Pons (tissue), 1 donor: ENCODE measurements at places on chromosomes 12 and 14.

DNA sequence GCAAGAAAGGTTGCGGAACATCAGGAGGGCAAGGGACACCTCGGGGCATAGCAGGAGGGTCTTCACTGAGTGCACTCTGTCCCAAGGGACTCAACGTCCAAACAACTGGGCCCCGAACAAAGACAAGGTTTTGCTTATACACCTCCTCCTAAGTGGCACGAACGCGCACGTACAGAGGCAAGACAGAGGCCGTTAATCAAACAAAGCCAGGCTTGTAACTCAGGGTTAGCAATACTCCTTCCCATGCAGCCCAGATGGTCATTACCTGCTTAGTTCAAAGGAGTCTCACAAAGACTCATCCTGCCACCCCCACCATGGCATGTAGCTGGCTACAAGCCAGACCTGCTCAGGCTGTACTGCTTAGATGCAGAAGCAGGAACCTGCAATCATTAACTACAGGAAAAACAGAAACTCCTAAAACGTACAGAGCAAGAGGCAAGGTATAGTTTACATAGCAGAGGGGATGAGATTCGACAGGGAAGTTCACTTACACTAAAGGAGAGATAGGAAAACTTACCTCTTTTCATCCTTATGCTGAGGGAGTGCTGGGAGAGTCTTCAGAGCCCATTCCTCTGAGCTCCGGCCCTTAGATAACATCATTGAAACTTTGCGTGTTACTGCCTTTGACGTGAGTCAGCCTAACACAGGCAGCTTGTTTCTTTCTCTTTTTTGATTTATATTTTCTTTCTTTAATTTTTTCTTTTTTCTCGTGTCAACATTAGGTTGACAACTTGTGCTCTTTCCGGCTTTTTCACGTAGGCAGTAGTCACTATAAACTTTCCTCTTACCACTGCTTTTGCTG is 1319.1 kb downstream of the TMEM121 start:
- no peak for DNase-seq

GRCh38 chr14:53338192-53338591 is 185.1 kb upstream of the DDHD1 start:
- no peak for DNase-seq

DNA sequence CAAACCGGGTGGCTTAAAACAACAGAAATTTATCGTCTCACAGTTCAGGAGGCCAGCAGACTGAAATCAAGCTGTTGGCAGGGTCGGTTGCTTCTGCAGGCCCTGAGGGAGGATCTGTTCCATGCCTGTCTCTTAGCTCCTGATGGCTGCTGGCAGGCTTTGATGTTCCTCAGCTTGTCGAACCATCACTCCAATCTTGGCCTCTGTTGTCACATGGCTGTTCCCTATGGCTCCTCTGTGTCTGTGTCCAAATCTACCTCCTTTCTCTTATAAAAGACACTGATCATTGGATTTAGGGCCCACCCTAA is 14.0 kb downstream of the NFATC4 start:
- no peak for DNase-seq

DNA sequence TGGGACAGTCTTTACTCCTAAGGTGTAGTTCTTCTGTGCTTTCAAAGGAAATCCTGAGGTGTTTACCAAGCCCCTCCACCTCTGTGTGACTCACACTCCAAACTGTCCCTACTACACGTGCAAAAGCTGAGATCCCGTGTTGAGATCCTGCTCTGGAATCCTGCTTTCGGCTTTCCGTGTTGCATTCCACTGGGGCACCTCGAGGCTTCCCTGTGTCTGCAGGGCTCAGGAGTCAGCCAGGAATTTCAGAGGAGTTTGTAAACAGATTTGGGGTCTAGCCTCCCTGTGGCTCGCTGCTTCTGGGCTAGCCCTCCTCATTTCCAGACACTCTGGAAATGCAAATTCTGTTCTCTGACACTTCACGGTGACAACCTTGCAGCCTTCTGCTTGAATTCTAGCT is 48.4 kb downstream of the CACNA2D4 start:
- DNase-seq, result no peak

- DNase-seq, result no peak
Measured at GRCh38 chr14:104591506-104592291, 12.1 kb downstream of the C14orf180 start.

GRCh38 chr14:55512421-55512820 is 67.6 kb upstream of the KTN1 start:
- DNase-seq, result no peak

- DNase-seq, result no peak
Measured at GRCh38 chr14:99244941-99245563, 26.9 kb downstream of the BCL11B start.

DNA sequence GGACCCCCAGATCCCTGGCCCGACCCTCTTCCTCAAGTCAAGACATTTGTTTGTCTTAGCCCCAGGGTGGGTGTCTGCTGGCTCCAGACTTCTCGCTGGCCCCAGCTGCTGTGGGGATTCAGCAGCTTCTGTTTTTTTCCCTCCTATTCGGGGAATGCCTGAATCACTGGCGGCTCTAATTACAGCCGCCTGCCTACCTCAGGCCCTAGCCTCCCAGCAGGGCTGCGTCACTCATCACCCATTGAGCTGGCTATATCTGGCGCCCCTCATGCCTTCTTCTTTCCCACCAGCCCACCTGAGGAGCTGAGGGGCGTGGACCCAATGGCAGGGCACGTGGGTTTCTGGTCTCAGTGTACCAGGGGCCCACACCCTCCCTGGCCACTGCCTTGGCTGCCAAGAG is 10.1 kb downstream of the KRT80 start:
- no peak for DNase-seq

GRCh38 chr14:51807356-51807755 is 53.1 kb upstream of the GNG2 start:
- DNase-seq, result peak; percentile 6

DNA sequence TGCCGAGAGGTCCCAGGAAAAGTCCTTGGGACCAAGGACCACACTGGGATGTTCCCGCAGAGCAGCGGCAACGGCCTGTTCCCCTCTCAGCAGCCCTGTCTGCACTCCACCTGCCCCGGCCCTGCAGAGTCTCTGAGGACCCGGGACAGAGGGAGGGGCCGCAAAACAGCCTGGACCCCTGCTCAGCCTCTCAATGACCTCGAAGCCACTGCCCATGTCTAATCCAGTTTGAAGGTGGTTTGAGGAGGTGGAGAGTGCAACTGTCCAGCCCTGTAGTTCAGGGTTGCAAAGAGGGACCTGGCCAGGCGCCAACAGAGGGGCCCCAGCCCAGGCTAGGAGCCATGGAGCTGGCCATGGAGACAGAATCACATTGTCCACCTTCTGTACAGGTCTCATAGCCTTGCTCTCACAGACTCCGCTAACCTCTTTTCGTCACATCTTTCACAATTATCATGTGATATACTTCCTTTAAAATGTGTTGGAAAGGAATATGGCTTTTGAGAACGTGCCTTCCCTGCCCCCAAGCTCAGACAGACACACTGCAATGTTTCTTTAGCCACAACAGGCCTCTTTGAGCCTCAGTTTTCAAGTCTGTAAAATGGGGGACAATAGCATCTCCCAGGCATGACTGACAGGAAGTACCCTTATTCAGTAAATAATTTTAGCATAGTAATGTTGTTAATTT is 49.3 kb downstream of the ACTN1 start:
- DNase-seq, result no peak

GRCh38 chr12:4154672-4155225 is 118.8 kb upstream of the CCND2 start:
- DNase-seq, result no peak

DNA sequence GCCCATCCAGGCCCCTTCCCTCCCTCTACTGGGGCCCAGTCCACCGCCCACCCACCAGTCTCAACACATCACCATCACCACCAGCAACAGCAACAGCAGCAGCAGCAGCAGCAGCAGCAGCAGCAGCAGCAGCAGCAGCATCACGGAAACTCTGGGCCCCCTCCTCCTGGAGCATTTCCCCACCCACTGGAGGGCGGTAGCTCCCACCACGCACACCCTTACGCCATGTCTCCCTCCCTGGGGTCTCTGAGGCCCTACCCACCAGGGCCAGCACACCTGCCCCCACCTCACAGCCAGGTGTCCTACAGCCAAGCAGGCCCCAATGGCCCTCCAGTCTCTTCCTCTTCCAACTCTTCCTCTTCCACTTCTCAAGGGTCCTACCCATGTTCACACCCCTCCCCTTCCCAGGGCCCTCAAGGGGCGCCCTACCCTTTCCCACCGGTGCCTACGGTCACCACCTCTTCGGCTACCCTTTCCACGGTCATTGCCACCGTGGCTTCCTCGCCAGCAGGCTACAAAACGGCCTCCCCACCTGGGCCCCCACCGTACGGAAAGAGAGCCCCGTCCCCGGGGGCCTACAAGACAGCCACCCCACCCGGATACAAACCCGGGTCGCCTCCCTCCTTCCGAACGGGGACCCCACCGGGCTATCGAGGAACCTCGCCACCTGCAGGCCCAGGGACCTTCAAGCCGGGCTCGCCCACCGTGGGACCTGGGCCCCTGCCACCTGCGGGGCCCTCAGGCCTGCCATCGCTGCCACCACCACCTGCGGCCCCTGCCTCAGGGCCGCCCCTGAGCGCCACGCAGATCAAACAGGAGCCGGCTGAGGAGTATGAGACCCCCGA is 6.8 kb upstream of the RNU7-1 start:
- DNase-seq, result no peak

DNA sequence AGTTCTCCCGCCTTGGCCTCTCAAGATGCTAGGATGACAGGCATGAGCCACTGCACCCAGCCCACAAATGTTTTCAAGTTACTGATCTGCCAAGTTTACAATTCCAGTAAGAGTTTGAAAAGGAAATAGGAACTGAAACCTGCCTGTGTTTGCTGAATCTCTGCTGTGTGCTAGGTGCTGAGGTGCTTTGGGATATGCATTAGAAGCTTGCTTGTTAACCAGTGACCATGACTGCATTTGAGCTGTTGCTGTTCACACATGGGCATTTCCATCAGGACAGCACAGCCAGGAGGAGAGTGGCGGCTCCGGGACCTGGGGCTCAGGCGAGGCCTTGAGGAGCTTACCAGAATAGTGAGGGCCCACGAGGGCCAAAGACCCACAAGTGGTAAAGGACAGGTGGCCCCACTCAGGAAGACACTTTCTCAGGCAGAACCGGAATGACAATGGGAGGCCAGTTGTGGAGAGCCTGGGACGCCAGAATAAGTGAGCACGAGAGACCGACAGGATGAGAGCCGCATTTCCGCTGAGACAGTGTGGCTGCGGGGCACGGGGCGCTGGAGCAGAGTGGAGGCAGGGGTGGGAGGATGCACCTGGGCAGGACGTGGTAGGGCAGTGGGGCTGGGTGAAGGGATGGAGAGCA is 54.5 kb upstream of the MMP17 start:
- peak; percentile 13 for DNase-seq

DNA sequence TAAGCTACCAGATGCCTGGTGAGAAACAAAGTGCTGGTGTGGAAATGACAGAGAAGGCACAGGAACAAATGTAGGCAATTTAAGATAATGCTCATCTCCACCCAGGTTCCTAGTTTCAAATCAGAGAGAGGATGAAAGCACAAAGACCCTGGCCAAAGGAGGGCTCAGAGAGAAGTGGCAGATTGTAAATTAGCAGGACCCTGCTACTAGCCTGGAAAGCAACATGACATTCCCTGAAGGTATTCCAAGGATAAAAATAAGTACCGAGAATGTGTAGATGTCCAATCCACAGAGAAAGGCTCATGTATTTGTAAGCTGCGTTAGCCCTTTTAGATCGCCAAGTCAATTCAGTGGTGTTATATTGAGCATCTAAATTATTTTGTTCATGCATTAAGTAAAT is 324.0 kb downstream of the TMEM117 start:
- no peak for DNase-seq

GRCh38 chr12:100574187-100575074 is 947 bp downstream of the GAS2L3 start:
- DNase-seq, result no peak

GRCh38 chr14:24895243-24895583 is 154.7 kb downstream of the STXBP6 start:
- DNase-seq, result no peak

DNA sequence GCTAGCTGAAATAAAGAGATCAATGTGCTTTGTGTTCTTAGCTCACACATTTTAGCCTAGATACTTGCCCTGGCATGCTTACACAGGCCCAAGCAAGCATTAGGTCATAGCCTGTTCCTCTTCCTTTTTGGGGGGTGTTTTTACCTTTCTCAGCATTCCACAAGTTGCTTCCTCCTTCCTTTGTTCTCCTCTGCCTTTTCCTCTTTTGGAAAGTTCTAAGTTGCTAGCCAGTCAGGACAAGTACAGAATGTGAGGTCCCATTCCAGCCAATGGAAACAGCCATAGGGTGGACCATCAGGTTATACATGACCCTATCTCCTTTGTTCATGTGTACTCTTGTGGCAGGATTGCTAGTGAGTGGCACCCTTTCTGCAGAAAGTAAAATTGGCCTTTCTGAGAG is 154.9 kb downstream of the RASSF9 start:
- no peak for DNase-seq

- no peak for DNase-seq
Measured at GRCh38 chr12:116247377-116247776, 30.1 kb downstream of the MED13L start.

DNA sequence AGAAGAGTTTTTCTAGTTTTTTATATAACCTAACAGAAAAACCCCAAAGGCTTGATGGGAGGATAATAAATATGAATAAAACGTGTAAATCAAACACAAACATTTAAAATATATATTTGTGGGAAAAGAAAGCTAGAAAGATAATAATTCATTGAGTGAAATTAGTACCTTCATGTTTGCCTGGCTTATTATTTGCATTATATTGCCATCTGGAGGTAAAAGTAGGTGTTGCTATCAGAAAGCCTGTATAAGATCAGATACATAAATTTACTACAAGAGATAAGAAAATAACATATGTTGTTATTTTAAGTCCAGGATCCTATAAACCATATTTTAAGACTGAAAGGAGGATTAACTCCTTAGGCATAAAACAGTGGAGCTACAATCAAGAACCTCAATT is 77.7 kb downstream of the NTS start:
- DNase-seq, result no peak

GRCh38 chr12:22899184-22899583 is 274.2 kb downstream of the ETNK1 start:
- no peak for DNase-seq

DNA sequence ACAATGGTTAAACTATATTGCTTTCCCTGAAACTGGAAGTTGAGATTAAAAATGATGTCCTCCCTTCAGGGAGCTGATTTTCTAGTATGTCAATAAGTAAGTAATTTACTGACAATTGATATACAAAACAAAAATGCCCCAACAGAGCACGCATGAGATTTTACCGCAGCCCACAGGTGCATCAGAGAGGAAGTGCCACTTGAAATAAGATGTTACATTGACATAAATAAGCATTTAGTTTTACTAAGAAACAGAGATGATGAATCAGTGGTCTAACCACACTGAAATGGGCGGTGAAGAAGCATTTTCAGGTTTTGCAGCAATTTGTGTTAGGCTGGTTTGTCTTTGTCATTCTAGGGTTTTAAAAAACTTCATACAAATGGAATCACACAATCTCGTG is 8.8 kb upstream of the CLECL1 start:
- no peak for DNase-seq
